ENCODE measurements at places on chromosomes 13 and 19. TPM values are rescaled to one million over a fixed set of nuclear protein-coding genes. Genes with fewer than 3 reads are reported as not detected.
A peak's percentile ranks its signal among the peaks of the same experiment; 100 is the strongest.

GRCh38 chr19:21434967-21435544 is 38.1 kb downstream of the ZNF493 start:
- DNase-seq, result no peak

GRCh38 chr13:39016787-39017186 is 21.1 kb downstream of the PROSER1 start:
- DNase-seq, result peak; percentile 34

- no peak for DNase-seq
Measured at GRCh38 chr13:20241593-20241992, 9.5 kb upstream of the GJB6 start.

DNA sequence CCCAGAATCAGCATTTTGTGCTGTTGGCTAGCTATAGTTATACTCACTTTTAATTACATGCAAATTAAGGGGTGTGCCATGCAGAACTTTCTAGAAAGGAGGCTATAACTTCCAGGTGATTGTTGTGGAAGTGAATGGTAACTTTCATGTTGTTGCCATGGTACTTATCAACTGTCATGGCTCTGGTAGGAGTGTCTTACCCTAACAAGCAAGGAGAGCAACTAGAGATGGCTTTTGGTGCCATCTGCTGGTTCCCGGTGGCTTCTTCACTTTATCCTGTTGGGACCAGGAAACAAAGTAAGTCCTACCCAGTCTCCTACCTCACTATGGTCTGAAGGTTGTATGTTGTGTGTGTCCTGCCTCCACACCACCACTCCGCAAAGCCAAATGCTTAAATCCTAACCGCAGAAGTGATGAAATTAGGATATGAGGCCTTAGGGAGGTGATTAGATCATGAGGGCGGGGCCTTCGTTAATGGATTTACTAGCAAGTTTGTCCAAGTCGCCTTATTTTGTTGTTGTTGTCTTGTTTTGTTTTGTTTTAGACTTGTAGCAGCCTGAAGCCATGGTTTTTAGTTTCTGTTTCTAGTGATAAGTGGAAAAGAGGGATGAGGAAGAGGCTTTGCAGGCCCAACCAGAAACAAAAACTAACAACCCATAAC is 22.6 kb downstream of the FBXL12 start:
- peak; percentile 90 for DNase-seq

DNA sequence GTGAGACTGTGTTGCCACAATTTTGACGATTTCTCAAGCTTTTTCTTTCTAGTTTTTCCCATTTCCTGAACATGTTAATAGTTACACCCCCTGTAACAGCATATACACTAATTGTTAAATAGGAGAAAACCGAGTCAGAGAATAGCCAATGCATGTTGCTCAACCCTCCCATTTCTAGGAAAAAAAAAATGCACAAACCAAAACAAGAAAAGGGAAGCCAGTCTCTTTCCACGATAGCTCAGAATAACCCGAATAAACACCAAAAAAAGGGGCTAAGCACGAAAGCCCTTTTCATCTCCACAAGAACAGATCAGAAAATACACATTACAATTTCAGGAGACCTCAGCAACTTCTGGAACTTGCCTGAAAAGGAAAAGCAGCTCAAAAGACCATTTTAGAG is 16.3 kb downstream of the LATS2 start:
- DNase-seq, result no peak

DNA sequence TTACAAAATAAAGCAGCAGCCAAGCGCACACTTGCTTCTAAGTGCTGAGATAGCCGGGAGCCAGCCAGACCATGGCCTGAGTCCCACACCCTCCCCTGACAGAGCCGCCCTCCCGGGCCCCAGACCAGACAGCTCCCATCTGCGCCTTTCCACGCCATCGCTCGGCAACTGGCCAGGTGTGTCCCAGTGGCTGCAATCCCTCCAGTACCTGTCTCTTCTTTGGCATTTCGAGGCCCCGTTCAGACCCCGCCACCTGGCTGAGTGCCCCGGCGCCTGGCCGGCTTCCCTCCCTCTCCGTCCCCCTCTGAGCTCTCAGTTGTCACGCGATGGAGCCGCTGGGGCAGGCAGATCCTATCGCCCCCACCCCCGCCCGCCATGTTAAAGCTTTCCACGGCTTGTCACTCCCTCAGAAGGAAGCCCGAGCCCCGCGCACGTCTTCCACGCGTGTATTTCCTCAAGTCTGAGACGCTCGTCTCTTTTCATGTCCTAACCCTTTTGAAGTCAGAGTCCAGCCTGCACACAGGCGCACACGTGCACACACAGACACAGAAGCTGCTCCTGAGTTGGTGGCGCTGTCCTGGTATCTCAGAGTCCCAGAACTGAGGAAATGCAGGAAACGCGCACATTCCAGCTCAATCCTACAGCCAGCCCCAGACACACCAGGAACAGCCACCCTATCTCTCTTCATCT is 7.9 kb downstream of the MLLT1 start:
- DNase-seq, result no peak

DNA sequence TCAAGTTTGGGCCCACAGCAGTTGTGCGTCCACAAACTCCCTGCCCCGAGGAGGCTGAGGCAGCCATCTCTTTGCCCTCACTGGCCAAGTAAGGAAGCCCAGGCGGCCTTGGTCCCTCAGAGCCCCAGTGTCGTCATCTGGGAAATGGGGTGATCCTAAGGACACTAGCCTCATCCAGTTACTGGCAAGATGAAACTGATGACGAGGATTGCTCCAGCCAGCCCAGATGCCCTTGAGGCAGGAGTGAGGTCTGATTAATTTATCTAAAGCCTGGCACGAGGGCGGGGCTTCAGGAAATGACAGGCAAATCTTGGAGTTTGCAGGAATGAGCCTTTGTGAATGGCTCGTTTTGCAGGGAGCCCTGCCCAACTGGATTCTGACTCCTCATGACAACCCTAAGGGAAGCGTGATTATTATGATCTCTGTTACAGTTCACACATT is 5.6 kb downstream of the LIPE start:
- no peak for DNase-seq

DNA sequence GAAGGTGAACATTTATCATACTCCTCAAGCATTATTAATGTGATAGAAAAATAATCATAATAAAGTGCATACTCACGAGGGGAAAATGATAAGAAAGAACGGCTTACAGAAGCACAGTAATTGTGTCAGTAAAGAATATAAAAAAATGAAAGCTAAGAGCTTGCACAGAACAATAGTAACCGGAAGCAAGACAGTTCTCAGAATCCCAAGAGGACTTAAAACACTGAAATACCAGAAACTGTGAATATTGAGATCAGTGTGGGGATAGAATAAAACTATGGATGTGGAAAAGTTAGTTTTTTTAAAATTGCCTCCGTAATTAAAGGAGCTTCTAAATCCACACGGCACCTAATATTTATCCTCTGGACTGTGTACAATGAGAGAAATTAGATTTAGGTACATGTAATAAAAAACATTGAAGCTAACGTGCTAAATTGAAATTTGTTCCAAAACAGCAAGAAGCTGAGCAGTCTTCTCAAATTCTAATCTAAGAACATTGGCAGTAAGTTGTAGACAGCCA is 482.7 kb downstream of the SLITRK6 start:
- DNase-seq, result no peak

DNA sequence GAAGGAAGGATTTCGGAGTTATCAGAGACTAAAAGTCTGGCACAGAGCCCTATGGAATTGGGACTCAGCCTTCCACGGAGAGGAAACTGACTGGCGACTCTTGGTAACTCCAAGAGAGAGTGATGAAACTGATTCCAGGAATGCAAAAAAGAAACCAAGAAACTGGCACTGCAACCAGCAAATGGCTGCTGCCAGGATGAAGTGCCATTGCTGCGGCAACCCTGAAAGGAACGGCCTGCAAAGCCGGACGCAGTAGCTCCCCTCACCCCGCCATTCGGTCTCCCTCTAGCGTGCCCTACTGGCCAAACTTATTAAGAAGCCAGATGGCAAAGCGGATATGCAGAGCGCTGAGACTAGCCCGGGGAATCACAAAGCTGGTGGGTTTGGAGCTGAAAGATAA is 236.0 kb downstream of the PCDH9 start:
- no peak for DNase-seq

- no peak for DNase-seq
Measured at GRCh38 chr13:34816245-34816884, 125.7 kb upstream of the NBEA start.

DNA sequence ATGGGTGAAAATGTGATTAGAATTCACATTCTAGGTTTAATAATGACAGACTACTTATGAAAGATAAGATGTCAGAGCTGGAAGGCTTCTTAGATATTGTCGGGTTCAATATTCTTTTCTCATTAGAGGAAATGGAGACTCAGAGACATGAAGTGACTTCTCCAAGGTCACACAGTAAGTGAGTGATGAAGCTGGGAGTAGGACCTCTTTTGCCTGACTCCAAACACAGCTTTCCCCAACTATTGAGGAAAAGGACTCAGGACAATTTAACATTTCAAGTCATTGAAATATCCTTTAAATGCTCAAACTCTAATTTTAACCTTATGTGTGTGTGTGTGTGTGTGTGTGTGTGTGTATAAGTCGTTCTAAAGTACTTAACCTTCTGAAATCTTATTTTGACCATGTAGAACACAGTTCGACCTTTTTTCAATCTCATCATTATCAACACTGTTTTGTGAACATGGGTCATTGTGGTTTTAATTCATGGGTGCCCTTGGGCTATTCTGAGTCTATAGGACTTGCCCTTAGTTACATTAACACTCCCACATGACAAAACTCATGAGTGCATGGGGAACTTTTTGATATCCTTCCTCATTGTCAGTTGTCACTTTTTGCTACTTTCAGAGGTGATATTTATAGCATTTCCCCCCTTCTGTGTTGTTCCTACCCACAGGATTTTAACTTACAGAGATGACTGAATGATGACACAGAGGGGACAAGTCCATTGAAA is 53.0 kb downstream of the LRCH1 start:
- no peak for DNase-seq

DNA sequence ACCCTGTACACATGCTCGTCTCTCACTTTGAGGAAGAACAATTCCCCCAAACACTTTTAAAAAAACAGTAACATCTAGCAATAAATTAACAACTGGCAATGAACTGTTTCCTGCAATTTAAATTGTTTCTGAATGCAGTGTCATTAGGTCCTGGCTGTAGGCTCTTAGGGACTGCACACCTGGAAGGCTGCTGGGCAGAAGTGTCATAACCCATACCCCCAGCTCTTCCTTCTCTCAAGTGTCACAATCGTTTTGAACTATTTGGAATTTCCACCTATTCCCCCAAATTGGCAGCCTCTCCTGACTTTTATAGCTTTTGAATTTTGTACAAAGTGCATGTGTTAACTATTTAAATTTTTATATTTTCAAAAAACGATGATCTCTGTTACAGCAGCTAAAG is 38.2 kb upstream of the KPNA3 start:
- no peak for DNase-seq

DNA sequence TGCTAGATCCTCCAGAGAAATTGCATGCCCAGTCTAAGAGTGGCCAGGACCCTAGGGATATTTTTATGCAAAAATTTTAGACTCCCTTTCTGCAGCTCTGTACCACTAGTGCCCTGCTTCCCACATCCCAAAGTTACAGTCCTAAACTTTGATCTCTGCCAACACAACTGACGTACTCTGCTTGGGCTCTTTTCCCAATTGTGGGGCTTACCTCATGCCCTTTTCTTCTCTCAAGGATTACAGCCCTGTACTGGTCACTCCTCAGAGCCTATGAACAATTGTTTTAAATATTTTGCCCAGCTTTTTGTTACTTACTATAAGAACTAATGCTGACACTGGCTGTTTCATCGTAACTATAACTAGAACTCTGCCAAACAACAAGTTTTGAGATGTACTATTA is 57.8 kb upstream of the FBXL3 start:
- no peak for DNase-seq

GRCh38 chr13:61162636-61163035 is 253.0 kb downstream of the PCDH20 start:
- DNase-seq, result no peak

DNA sequence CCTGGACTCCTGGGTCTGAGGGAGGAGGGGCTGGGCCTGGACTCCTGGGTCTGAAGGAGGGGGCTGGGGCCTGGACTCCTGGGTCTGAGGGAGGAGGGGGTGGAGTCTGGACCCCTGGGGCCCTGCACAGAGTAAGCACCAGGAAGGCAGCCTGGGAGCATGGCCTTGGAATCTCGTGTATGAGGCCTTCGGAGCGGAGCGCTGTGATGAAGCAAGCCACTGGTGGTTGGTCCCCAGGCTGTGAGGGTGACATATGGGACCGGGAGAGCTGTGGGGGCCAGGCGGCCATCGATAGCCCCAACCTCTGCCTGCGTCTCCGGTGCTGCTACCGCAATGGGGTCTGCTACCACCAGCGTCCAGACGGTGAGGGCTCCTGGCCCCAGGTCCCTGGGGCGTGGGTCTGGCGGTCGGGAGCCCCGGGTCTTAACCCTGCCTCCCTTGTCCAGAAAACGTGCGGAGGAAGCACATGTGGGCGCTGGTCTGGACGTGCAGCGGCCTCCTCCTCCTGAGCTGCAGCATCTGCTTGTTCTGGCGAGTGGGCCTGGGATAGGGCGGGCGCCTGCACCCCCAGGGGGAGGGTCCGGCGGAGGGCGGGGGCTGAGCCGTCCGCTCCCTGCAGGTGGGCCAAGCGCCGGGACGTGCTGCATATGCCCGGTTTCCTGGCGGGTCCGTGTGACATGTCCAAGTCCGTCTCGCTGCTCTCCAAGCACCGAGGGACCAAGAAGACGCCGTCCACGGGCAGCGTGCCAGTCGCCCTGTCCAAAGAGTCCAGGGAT is 918 bp downstream of the TMEM190 start:
- DNase-seq, result no peak

DNA sequence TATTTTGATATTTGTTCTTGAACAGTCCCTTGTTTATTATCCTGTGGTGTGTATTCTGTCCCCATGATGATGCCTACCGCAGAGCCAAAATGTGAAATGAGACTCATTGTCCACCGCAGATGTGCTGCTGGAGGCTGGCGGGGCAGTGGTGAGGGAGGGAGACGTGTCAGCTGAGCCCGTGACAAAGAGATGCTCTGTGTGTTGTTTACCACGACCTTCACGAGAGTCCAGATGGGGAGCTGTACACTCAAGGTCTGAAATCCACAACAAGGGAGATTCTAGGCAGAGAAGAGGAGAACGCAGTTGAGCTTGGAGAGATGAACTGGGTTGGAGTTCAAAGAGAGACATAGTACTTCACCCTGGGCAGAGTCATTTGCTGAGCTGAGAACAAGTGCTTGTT is 20.8 kb upstream of the AMER2 start:
- no peak for DNase-seq

DNA sequence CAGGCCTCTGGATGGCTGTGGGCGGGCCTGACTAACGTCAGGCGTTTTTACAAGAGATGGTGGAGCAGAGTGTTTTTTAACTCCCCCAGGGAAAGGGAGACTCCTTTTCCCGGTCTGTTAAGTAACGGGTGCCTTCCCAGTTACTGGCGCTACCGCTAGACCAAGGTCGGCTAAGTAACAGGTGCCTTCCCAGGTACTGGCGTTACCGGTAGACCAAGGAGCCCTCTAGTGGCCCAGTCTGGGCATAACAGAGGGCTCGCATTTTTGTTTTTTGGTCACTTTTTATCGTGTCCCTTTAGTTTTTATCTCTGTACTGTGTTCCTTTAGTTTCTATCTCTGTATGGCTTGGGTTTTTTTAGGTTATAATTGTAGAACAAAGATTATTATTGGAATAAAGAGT is 10.0 kb downstream of the ZNF383 start:
- peak; percentile 31 for DNase-seq

Gene AMER2
- not detected for total RNA-seq

Gene ZNF541
- 0.15 TPM for total RNA-seq

Gene ETV2
- 0.65 TPM for total RNA-seq

Gene IGFL2
- total RNA-seq, result not detected

Gene FARP1
- 0.50 TPM for total RNA-seq

Measured in activated CD4-positive, alpha-beta memory T cell treated with anti-CD3 and anti-CD28 coated beads, Interleukin-2, amount 10 ng/mL, durations not matched to agents 7 days and 5 days (primary cell).